Hypothalamus (tissue), 51 donors: ENCODE measurements at places on chromosomes 1 and 21.
A peak's percentile ranks its signal among the peaks of the same experiment; 100 is the strongest.

- no peak for DNase-seq
Measured at GRCh38 chr21:42289926-42290325, 25.3 kb downstream of the TFF3 start.

DNA sequence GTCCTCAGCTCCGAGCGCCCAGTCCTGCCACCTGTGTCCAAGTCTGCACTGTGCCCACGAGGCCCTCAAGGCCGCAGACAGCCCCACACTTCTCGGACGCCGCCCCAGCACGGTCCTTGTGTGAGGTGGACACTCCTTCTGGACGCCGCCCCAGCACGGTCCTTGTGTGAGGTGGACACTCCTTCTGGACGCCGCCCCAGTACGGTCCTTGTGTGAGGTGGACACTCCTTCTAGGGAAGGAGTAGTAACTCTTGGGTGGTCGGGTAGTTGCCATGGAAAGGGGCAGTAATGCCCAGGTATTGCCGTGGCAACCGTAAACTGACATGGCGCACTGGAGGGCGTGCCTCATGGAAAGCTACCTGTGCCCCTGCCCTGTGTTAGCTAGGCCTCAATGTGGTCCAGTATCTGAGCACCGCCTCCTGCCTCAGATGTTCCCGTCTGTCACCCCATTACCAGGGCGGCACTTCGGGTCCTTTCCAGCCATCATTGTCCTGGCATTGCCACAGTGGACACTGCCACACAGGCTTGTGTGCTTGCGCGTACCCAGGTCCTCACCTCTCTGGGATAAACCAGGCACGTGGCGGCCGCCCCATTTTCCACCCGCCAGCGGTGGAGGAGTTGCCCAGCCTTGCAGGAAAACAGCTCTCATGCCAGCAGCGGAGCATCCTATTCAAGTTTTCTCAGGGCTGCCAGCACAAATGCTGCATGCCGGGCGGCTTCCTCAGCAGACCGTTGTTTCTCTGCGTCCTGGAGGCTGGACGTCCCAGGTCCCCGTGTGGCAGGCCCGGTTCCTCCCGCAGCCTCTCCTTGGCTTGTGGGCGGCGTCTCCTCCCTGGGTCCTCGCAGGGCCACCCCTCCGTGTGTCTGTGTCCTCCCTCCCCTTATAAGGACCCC, 40.8 kb upstream of the POFUT2 start:
- no peak for DNase-seq

DNA sequence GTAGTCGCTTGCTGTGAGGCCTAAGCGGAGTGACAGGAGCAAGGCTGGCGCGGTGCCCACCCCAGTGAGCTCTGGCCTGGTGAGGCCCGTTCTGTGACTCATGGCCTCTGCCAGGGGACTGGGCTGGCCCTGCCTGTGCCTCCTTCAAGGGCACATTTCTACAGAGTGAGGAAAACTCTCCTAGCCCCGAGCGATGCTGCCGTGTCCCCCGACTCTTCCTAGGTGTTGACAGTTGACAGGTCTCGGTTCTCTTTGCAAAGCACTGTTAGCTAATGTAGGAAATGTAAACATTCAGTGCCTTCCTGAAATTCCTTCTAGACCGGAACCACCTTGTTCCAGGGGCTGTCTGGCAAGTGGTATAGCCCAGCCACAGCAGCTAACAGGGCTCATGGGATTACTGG, 43.9 kb downstream of the ABCG1 start:
- no peak for DNase-seq

DNA sequence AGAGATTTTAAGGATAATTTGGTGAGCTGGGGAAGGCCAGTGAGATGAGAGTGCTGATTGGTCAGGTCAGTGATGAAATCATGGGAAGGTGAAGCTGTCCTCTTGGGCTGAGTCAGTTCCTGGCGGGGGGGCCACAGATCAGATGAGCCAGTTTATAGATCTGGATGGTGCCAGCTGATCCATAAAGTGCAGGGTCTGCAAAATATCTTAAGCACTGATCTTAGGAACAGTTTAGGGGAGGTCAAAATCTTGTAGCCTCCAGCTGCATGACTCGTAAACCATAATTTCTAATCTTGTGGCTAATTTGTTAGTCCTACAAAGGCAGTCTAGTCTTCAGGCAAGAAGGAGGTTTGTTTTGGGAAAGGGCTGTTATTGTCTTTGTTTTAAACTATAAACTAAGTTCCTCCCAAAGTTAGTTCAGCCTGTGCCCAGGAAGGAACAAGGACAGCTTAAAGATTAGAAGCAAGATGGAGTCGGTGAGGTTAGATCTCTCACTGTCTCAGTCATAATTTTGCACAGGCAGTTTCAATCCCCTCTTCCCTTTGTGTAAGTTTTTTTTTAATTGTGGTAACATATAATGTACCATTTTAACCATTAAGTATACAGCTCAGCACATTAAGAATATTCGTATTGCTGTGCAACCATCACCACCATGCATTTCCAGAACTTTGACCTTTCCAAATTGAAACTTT, 39.4 kb downstream of the PTAFR start:
- no peak for DNase-seq

GRCh38 chr1:156020293-156021092, at the start of gene SSR2:
SSR2 (minus strand) TSS chr1:156020951; CDS start chr1:156020167, 784 bp downstream.
- DNase-seq = peak; percentile 74

DNA sequence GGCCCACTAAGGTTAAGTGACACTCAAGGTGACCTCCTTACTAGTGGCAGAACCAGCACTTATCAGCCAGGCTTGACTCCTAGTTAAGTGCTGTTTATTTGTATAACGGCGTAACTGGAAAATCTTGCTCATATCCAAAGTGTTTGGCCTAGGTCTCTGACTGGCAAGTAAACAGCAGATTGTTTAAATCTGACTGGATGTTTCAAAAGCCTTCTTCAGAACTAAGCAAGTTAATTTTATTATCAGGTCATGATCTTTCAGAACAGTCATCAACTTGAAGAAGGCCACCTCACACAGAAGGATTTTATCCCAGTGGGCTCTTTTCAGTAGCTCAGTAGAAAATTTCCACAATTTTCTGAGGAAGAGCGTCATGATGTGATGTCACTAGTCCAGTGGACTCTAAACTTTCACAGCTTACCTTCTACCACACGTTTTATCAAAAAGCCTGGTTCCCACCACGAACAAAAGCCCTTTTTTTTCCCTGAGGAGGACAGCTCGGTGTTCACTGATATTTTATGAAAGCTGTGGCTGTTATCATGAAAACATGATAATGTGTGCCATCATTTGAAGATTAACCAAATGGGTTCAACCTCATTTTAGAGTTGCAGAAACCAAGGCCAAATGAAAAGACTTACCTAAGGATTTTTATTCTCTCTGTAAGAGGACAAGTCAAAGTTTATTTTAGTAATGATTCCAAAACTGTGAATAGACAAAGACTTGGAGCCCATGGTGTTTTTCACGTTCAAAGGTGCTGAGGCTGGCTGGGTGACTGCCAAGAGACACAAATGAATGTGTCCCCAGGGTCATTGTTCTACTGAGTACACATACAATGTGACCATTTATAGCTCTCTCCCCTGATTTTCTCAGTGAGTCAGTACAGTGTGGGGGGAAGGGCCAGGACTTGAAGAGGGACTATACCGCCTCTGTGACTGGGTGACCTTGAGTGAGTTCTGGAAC, 9.1 kb downstream of the SGIP1 start:
- peak; percentile 11 for DNase-seq

DNA sequence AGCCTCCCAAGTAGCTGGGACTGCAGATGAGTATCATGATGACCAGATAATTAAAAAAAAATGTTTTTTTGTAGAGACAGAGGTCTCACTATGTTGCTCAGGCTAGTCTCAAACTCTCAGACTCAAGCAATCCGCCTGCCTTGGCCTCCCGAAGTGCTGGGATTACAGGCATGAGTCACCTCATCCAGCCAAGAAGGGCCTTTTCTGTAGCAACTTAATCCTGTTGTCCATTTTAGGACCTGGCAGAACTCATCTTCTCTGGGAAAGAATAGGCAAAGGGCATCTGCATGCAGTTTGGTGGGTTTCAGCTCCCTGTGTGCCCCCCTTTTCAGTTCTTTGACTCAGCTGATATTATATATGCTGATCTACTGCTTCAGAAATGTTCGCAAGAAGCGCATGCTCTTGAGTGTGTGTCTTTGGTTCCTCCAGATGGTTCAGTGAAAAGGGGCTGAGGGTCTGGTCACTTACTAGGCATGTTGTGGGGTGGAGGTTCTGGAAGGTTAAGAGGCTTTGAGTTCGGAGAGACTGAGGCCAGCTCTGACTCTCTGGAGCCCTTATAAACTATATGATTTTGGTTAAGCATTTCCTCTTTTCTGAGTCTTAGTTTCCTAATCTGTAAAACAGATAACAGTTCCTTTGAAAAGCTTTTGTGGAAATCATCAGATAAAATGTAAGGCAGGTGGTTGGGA, 19.4 kb upstream of the SRSF4 start:
- DNase-seq = no peak

GRCh38 chr1:58722414-58722813, 22.6 kb upstream of the MYSM1 start:
- DNase-seq = no peak

DNA sequence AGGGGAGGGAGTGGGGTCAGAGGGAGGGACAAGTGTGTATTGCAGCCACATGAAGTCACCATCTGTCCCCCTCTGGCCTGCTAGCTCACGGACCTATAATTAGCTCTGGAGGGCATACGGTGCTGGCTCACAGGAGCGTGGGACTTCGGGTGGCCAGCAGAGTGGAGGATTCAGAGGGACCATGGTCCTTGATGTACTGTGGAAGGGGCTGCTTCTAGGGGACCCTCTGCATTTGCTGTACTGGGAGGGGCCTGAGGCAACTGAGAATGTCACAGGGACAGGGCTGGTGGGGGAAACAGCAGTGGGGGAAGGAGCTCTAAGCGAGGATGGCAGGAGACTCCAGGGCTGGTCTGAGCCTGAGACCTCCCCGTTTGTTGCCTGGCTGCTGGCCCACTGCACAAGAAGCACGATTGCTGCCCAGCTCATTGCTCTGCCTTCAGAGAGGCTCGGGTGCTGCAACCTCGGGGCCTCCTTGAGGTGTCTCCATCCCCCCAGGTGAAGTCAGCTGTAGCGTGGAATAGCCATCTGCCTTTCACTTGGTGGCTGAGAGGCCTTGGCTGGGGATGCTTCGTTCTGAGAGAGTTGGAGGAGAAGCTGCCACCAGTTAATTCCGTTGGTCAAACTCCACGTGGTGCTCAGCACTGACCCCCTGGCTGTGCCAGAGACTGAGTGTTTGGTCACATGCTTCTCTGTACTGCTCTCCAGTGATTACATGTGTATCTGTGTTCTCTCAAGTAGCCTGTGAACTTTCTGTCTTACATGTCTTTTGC, 2.7 kb downstream of the PPFIA4 start:
- no peak for DNase-seq

GRCh38 chr1:213330281-213330680, 279.2 kb downstream of the RPS6KC1 start:
- no peak for DNase-seq

DNA sequence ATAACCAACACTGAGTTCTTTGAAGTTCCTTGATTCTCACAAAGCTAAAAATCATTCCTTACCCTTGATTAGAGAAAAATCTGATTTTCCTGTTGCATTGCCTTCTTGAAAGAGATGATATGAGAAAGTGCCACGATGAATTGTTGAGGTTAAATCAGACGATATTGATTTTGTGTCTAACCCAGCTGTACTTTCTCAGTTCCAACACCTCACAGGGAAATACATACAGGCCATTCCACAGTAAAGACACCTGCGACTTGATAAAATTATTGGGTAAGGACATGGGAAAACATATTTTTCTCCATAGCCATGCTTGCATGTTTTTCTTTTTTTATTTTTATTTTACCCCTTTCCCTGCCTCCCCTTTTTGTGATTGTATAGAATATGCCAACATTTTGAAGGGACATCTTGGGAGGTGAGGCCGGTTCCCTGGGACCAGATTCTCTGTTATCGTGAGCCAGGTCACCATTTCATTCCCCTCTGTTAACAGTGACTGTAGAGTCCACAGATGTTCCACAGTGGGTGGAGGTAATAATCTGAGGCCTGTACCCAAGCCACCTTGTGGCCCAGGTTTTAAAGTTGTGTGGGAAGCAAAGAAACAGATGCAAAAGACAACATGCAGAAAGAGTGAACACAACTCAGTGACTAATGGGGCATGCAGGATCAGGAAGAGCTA, 255.4 kb upstream of the ST6GALNAC5 start:
- DNase-seq = no peak

- DNase-seq = no peak
Measured at GRCh38 chr1:202343652-202344349, 2.1 kb upstream of the UBE2T start.

GRCh38 chr1:64392109-64392508, 77.8 kb upstream of the CACHD1 start:
- no peak for DNase-seq

DNA sequence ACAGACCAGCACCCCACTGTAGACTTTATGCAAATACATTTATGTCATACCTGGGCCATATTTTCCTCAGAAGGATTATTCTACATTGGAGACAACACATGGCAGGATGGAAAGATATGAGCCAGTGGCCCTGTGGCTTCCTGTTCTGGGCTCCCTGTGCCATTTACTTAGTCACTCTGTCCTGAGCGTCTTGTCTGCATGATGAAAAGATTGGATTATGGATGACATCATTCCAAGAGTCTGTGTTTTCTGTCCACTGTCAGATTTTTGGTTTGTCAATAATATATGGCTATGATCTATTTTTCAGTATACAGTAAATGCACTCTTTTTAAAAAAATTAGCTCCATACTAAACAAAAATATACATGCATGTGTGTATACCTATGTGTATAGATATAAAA, 30.8 kb downstream of the IGSF5 start:
- no peak for DNase-seq

- no peak for DNase-seq
Measured at GRCh38 chr1:152141971-152142584, 16.9 kb downstream of the RPTN start.

DNA sequence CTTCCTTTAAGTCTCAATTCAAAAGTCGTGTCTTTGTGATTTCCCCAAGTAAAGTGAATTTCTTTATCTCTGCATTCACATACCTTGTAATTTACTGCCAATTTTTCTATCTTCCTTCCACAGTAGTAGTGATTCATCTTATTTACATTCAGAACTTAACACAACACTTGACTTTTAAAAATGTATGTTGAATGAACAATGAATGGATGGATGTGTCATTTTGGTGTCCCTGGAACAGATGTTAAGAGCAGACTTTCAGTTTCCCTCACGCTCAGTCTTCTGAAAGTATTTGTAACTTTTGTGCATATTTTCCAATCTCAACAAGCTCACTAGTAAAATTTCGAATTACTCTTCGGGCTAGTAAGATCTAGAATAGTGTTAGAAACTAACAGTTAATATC, 352.0 kb downstream of the HHIPL2 start:
- no peak for DNase-seq

- DNase-seq = peak; percentile 58
Measured at GRCh38 chr1:220527279-220527907, 543 bp upstream of the MARK1 start.

- no peak for DNase-seq
Measured at GRCh38 chr1:179091691-179092165, 9.9 kb downstream of the TOR3A start.

DNA sequence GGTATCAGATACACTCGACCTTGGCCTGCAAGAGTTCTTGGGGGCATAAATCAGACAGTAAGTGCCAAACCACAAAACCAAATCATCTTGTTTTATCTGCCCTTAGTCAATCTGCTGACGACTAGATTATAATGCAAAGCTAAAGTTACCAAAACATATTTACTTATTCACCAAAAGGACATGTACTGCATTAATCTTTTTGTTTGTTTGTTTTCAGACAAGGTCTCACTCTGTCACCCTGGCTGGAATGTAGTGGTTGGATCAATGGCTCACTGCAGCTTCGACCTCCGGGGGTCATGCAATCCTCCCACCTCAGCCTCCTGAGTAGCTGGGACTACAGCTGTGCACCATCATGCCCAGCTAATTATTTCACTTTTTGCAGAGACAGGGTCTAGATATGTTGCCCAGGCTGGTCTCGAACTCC, 114.7 kb downstream of the APP start:
- no peak for DNase-seq

- DNase-seq = no peak
Measured at GRCh38 chr1:158037008-158037865, 43.8 kb downstream of the KIRREL1 start.
